Spinal cord (tissue), 10 donors: ENCODE measurements at places on chromosomes 5 and 9. TPM values are rescaled to one million over a fixed set of nuclear protein-coding genes. Genes with fewer than 3 reads are reported as not detected.

The GABRA6 gene
- not detected for total RNA-seq

DNA sequence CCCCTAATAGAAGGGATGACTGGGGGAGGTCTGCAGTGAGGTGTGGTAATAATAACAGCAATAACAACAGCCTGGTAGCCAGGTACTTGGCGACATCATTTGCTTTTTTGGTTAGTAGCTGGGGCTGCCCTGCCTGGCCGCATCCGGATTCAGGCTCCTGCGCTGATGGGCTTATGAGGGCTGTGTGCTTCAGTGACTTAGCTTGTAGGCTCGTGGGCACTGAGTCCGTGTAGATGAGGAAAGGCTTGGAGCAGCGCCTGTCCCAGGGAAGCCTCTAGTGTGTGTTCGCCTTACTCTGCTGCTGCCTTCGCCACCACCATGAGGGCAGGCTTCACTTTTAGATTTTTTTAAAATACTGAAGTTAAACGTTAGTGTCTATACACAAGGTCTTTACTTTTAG, 4.5 kb downstream of the NDUFS6 start:
- H3K4me3 ChIP-seq = no peak overlapping the region
- DNase-seq = no peak
- peaks cover 67% of the 10 kb centered on the region for H3K36me3 ChIP-seq
- no peak overlapping the region for H3K27ac ChIP-seq
- peaks cover 4% of the 10 kb centered on the region for H3K4me1 ChIP-seq
- H3K27me3 ChIP-seq = no peaks in the 10 kb centered on the region

- H3K4me3 ChIP-seq = no peak overlapping the region
- no peaks in the 10 kb centered on the region for H3K36me3 ChIP-seq
- DNase-seq = no peak
- no peaks in the 10 kb centered on the region for H3K27me3 ChIP-seq
- no peak overlapping the region for H3K27ac ChIP-seq
These were observed 27.3 kb downstream of the CARNMT1 start for GRCh38 chr9:75000835-75001234.

DNA sequence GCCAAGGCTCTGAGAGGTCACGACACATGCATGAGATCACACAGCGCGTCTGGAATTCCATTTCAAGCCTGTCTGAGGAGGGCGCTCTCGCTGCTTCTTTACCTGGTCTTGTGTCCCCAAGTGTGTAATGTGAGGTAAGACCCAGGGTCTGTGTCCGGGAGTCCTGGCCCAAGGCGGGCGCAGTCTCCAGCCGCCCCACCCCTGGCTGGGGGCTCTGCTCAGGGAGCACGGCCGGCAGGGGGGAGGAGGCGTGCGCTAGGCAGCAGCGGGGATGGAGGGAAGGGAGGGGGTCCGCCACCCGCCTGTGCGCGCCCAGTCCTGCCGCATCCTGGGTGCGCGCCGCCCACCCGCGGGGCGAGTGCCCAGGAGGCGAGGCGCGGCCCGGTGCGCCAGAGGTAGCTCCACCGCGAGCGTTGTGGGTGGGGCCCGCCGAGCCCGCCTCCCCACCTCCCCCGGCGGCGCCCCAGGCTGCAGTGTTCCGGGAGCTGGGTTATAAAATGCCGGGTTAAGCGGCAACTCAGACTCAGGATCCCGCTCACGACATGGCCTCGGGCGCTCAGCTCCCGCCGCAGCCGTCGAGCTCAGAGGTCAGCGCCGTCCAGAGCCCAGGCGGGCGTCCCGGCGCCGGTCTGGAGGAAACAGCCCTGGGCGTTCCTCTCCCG, at the start of gene CCNI2:
Gene CCNI2 (plus strand): TSS at position 473 of the 662 bp plus-strand sequence. CDS start 70 bp downstream, at position 543.
- peaks cover 27% of the 10 kb centered on the region for H3K27me3 ChIP-seq
- peaks cover 11% of the 10 kb centered on the region for H3K36me3 ChIP-seq
- H3K4me1 ChIP-seq = peaks cover 8% of the 10 kb centered on the region
- H3K4me3 ChIP-seq = no peak within 1 kb of the TSS
- H3K27ac ChIP-seq = no peak within 1 kb of the TSS

DNA sequence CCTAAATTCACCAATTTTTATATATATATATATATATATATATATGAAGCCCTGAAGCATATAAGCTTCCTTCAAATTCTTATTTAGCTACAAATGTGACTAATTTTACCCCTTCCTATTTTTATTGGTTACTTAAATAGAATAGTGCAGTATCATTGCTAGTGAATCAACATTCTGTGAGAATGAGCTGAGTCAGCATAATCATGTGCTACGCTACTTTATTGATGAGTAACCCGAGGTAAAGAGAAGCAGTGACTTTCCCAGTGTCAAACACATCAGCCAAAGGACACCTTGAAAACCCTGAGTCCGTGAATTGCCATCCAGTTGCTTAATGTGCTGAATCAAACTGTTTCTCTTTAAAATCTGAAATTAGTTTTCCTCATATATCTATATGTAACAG, 546.2 kb downstream of the DMRTA1 start:
- no peak overlapping the region for H3K27ac ChIP-seq
- no peaks in the 10 kb centered on the region for H3K4me1 ChIP-seq
- H3K36me3 ChIP-seq = no peaks in the 10 kb centered on the region
- H3K27me3 ChIP-seq = no peaks in the 10 kb centered on the region

- H3K27me3 ChIP-seq = no peaks in the 10 kb centered on the region
- no peaks in the 10 kb centered on the region for H3K36me3 ChIP-seq
- H3K4me3 ChIP-seq = no peak overlapping the region
- no peak for DNase-seq
- H3K27ac ChIP-seq = no peak overlapping the region
These were observed 16.1 kb downstream of the SV2C start for GRCh38 chr5:76099286-76099702.

The IFNB1 gene
- not detected for total RNA-seq
